ENCODE measurements at places on chromosomes 1 and 21.

DNA sequence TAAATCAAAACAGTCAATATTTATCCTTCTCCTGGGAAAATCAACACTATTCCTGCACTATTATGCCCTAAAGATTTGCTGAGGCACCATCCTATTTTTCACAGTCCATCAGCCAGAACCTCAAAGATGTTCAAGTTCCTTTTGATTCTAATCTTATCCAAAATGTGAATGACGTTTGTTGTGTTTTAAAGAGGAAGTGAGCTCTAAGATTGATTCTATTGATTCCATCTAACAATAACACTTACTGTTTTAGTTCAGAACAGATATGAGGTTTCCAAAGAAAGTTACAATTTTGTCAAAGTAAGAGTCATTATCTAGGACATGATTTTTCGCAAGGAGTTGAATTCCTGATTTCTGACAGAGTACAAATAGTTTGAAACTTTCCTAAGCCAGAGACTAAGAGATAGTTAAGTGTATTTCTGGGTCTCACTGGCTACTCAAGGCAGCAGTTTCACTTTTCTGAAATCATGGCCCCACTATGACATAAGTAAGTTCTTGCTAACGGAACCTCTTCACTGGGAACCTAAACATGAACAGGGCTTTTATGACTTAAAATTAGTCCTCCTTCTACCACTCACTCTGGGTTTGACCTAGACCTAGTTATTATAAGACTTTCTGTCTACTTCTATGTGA lies 84.7 kb downstream of the LHX9 start:
- no peak for DNase-seq

DNA sequence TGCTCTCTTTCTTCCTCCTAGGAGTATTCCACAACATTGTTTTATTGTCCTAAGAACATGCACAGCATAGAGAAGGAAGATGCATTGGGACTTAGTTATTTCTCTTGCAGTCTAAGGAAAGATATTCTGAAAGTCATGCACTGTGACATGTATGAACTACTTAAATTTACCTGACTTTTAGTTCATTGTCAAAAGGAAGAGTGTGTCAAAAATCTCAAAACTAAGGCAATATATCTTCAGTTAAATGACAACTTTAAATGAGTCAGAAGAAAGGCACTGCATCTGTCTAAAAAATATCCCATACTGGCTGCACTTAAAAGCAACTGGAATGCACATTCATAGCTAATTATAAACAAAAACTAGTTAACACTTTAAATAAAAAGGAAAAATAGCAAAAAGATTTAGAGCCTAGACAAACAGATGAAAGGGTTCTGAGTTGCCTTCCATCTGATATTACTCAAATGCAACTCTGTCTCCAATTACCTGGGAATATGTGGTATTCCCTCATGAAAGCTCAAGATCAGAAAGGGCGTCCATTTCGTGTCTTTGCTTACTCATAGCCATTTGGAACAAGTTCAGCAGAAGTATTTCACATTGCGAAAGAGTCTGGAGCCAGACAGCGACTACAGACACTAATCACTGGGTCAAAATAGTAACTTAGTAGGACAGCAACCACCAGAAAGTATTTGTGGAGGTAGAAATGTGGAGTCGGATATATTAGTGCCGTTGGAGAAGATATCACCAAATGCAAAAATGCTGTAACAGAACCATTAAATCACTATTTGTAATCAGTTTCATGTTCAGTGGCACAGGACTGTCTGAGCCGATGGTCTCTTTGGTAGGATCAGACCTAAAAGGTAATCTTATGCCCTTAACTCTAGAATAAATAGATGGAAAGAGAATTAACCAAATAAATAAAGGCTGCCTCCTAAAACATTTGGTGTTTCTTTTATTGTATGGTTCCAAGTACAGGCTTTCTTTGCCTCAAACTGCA lies 225.7 kb downstream of the GREM2 start:
- no peak for DNase-seq

- no peak for DNase-seq
These were observed 535.8 kb upstream of the DAB1 start for GRCh38 chr1:57959531-57960241.

DNA sequence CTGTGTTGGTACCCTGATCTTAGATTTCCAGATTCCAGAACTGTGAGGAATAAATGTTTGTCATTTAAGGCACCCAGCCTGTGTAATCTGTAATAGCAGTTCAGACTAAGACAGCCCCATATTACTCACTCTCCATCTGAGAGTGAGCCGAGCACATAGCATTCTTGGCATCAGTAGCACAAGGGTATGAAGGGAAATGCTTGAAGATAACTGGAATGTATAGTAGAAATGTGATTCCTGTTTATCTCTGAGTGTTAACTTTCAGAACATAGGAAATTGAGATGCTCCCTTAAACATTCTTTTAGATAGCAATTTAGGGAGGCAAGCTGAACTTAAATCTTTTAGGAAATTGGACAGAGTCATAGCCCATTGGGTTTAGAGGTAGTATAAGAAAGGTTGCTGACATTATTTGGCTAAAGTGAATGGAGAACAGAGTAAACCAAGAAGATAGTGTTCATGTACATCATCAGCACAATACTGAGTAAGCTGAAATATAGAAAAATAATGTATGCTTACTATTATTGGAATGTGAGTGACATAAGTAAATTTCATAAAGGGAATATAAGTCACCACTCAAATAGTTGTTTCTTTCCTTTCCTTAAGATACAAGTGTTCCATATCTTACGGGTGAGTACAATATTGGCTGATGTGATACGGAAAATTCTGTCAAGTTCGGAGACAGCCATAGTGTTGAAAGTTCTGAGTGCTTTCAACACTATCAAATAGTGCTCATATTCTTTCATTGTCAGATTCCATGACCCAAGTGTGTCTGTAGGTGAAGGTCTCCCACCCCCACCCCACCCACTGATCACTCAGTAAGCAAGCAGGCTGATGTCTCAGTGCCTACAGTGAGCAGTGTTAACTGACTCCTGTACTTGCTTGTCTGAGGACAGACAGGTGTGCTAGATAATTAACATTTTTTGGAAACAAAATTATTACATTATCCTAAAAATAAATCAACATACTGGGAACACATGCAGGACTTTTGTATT lies 73.7 kb downstream of the LRRC8D start:
- DNase-seq = no peak

DNA sequence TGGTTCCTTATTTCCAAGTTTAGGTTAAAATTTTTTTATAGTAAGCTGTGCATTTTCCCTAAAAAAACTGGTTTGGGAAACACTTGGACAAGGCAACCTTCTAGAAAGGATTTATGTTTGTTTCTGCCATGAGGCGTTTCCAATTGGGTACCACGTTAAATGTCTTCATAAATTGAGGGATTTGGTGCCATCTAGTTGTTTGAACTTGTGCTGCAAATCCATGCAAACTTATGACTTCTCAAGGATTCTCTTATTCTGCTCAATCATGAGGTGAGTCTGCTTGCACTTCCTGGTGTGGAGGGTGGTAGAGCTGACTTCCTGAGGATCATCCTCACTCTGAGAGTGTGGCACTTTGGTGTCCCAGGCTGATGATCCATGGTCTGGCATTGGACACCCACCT lies 123.3 kb downstream of the PCNX2 start:
- DNase-seq = no peak

DNA sequence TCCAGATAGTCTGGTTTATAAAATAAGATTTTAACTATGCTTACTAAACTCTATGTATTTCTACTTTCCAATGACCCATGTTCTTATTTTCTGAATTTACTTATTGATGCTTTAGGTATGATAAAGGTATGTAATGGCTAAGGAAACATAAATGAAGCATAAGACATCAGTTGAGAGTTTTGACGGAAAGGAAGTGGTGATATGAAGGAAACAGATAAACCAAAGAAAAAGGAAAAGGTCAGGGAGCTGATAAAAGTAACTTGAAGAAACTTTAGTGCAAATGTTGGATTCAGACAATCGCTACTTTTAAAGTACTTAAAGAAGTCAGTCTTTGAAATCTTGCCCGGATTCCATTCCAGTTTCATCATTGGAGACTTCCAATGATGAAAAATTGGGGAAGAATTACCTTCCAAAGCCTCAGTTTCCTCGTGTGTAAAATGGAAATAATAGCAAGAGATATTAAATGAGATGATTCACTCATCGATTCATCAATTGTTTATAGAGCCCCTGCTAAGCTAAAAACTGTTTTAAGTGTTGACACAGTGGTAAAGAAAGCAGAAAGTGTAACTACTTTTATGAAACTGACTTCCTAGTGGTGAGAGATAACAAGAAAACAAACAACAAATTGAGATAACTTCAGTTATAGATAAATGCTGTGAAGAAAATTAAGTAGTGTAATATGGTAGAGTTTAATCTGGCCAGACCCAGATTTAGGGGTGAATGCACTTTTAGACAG lies 10.6 kb downstream of the PTPRC start:
- no peak for DNase-seq

- DNase-seq = no peak
These were observed 29.0 kb downstream of the POU2F1 start for GRCh38 chr1:167249702-167250101.

- DNase-seq = no peak
These were observed 678.0 kb upstream of the USP24 start for GRCh38 chr1:55893155-55893554.

DNA sequence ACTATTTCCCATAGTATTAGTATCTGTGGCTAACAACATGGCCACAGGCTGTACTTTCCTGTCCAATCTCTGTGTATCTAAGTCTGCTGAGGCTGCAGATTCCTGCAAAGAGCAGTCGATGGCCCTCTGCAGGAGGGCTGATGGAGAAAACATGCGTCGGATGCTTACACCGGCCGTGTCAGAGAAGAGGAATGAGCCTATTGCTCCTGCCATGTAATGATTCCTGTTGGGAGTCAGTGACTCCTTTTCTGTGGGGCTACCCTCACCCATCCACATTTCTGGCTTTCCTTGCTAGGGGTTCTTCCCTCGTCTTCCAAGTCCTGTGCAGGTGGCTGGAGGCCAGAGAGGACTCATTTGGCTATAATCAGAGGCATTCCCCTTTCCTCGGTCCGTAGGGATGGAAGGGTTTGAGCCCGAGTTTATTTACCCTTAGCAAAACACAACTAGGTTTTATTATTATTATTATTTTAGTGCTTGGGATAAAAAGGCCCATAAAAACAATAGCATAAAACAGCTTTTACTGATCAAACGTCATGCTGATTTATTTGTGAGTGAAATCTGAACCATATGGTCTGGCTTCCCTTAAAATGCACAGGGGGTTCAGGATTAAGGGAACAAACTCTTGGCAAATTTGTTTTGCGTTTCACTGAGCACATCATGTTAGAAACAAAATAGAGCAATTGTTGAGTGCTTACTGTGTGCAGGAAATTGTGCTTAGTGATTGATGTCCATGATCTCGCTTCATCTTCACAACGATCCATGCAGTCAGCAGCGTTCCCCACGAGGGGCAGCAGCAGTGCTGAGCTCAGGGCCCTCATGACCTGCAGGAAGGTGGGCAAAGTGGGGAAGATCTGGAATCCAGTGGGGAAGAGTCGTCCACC lies 70.8 kb downstream of the KIF26B start:
- no peak for DNase-seq

DNA sequence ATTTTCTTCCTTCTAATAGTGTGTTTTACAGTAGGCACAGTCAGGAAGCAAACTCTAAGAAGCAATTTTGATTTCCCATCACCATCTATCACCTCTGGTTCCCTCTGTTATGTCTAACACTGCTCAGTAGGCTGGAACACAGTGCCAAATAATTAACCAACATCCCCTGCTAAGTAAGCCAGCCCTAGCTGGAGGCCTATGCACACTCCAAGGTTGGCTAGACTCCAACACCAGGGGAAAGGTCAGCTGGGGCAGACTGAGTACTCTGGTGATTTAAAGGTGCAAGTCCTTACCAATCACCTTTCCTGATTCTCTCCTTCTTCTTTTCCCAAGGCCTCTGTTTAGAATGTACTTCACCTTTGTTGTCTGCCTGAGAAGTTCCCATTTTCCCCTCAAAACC lies 46.5 kb upstream of the BEND5 start:
- DNase-seq = no peak

DNA sequence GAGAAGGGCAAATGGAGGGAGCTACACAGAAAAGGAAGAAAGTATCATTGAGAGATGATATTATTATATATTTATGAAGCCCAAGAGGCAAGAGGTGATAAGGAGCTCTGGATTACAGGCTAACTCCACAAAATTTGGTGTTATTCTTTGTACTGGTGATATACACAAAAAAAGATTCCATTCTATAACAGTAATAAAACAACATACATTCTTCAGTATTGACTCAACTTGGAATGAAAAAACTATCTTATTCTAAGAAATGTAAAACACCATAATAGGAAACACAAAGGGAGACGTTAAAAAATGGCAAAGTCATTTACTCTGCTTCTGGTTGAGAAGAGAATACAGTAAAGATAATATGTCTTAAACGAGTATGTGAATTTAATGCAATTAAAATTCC lies 99.4 kb downstream of the TEX35 start:
- no peak for DNase-seq

DNA sequence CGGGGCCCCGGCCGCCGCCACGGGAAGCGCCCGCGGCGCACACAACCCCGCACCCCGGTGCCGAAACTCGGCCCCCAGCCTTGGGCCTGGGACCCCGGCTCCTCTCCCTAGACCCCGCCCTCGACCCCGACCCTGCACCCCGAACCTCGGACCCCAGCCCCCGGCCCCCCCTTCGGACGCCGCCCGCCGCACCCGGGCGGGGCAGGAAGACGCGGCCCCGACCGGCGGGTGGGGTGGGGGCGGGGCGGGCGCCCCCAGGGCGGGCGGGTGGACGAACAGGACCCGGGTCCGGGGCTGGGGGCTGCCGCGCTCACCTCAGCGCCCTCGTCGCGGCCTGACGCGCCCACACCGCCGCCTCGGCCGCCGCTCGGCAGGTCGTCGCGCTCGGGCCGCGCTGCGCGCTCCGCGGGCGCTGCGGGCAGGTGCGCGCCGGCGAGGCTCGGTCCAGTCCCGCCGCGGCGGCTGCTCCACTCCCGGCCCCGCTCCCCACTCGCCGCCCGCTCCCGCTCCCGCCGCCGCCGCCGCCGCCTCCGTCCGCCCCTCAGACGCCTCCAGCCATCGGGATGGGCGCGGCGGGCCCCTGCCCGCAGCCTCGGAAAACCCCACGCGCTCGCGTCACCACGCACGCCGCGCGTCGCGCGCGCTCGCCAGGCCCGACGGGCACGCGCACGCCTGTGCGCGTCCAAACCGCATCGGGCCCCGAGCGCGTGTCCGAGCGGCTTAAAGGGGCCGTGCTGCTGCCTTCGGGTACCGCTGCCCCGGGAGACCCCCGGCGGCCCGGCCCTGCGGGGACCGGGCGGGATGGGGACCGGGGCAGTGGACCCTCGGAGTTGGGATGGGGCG lies at the start of gene GNB1:
Gene GNB1 (minus strand): TSS at position 582 of the 843 bp plus-strand sequence. CDS start 65,634 bp downstream, outside the sequence.
- DNase-seq = peak; percentile 83

- no peak for DNase-seq
These were observed 37.3 kb upstream of the STUM start for GRCh38 chr1:226511296-226511695.

- DNase-seq = no peak
These were observed 94.0 kb downstream of the POU2F1 start for GRCh38 chr1:167314671-167315070.

- no peak for DNase-seq
These were observed 36.6 kb downstream of the TMEM50B start for GRCh38 chr21:33443194-33443593.

GRCh38 chr1:21322681-21323016 lies 32.4 kb upstream of the ECE1 start:
- DNase-seq = no peak

Data from activated T-cell treated with anti-CD3 and anti-CD28 coated beads for 24 hours (primary cell).